ENCODE measurements at places on chromosomes 1 and 21. TPM values are rescaled to one million over a fixed set of nuclear protein-coding genes. Genes with fewer than 3 reads are reported as not detected.

NPHS2 gene
- total RNA-seq = not detected

WDTC1 gene
- total RNA-seq = 52.6 TPM

EXTL1 gene
- 1.6 TPM for total RNA-seq

ACTL8 gene
- total RNA-seq = not detected

TSACC gene
- not detected for total RNA-seq

KIF26B gene
- 0.32 TPM for total RNA-seq

ZSWIM5 gene
- 4.4 TPM for total RNA-seq

FLG gene
- total RNA-seq = not detected

CDC14A gene
- 7.1 TPM for total RNA-seq

MIER1 gene
- total RNA-seq = 38.5 TPM

B3GALT5 gene
- total RNA-seq = 48.7 TPM

DEGS1 gene
- total RNA-seq = 39.3 TPM

MYCL gene
- 4.4 TPM for total RNA-seq

LCE6A gene
- not detected for total RNA-seq

HAO2 gene
- total RNA-seq = 0.17 TPM

SPAG17 gene
- 2.7 TPM for total RNA-seq

ARTN gene
- total RNA-seq = 2.1 TPM

TMED5 gene
- 98.0 TPM for total RNA-seq

SMPDL3B gene
- total RNA-seq = 7.0 TPM

TDRD5 gene
- total RNA-seq = 0.95 TPM

LCE1C gene
- total RNA-seq = not detected

BACE2 gene
- total RNA-seq = 174 TPM

SLC30A7 gene
- total RNA-seq = 35.0 TPM

TEX35 gene
- not detected for total RNA-seq

KCNJ6 gene
- 0.12 TPM for total RNA-seq

TNFRSF4 gene
- total RNA-seq = 2.6 TPM

CLIC6 gene
- total RNA-seq = 30.3 TPM

OR2L8 gene
- not detected for total RNA-seq

TYW3 gene
- total RNA-seq = 14.2 TPM

REN gene
- total RNA-seq = not detected

ADCY10 gene
- total RNA-seq = 0.81 TPM

LAX1 gene
- 1.9 TPM for total RNA-seq

SUSD4 gene
- total RNA-seq = 3.4 TPM

GPA33 gene
- total RNA-seq = 1.4 TPM

PDPN gene
- total RNA-seq = 37.5 TPM

ALX3 gene
- total RNA-seq = not detected

G0S2 gene
- 4.6 TPM for total RNA-seq

RNU1-2 gene
- total RNA-seq = 1,358 TPM

TCHHL1 gene
- not detected for total RNA-seq

PDE4B gene
- 5.2 TPM for total RNA-seq

MRTO4 gene
- total RNA-seq = 14.2 TPM

SPRR2D gene
- total RNA-seq = not detected

LPAR3 gene
- total RNA-seq = 1.4 TPM

OR2W3 gene
- 0.66 TPM for total RNA-seq

IVL gene
- not detected for total RNA-seq

CAMK1G gene
- 0.12 TPM for total RNA-seq
